ENCODE measurements at places on chromosomes 4 and X. TPM values are rescaled to one million over a fixed set of nuclear protein-coding genes. Genes with fewer than 3 reads are reported as not detected.

Gene HTN3
- total RNA-seq = not detected

- DNase-seq = no peak
These were observed 280.3 kb downstream of the INPP4B start for GRCh38 chr4:142565771-142566170.

- DNase-seq = no peak
These were observed 34.6 kb upstream of the SORBS2 start for GRCh38 chr4:185846505-185847150.

GRCh38 chr4:83782591-83782990, 246.7 kb downstream of the GPAT3 start:
- DNase-seq = no peak

Gene GYPE
- not detected for total RNA-seq

DNA sequence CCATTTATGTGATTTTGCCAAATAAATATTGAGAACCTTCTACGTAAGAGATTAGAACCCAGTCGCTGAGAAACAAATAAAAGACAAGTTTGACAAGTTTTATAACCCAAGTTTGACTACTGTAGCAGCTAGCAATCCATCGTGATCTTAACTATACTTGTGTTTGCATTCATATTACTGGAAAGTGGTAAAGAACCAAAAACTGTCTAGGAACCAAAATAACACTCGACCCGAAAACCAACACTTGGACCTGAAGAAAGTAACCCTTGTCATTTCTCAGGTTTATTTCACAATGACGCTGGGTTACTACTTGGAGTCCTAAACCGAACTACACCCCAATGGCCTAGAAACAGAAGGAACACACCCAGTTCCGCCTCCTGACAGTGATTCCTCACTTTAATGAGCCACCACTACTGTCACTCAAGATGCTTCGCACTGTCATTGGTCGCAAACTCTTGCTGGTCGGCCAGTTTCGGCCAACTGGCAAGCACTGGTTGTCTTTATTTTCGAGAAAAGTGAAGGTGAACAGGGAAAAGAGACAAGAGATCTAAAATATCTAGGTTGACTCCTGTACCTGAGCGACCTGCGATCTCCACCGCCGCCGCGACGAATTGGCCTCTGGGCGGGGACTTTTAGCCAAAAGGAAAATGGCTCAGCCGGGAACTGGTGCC, 496 bp downstream of the FBXO8 start:
- DNase-seq = peak; percentile 63

DNA sequence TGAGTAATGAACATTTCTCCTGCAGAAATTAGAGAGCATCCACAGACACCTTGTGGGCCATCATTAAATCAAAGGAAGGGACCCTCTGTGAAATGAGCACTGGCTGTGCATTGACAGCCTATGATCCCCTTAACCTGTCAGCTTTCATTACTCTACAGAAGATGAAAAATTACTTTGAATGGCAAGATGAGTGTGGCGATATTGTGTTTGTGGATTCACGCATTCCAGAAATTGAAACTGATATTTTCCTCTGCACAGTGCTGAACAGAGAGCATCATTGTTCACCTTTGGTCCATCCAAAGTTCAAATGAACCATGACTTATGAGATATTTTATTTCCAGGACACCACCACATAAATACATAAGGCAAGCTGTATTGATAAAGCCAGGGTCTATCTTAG, 374.8 kb upstream of the ANXA10 start:
- no peak for DNase-seq

GRCh38 chr4:33649015-33649414, 2595.3 kb downstream of the ARAP2 start:
- DNase-seq = no peak

DNA sequence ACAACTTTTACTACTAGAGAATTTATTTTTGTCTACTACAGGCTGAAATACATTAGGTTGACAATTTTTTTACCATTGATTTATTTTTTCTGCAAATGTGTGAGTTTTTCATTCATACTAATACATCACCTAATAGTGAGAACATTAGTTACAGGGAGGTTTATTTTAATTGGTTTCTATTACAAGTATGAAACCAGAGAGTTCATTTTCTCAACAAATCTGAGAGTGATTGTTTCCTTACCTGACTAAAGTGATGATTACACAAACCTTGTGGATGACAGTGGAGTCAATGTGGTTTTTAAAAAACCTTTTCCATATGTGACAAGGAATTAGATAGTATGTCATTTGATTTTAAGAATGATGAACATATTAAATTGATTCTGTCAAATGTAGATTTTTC, 227.4 kb downstream of the PALLD start:
- no peak for DNase-seq

Gene NIPAL1
- total RNA-seq = 0.85 TPM

Gene BMPR1B
- not detected for total RNA-seq

Gene NLGN4X
- total RNA-seq = 0.08 TPM

DNA sequence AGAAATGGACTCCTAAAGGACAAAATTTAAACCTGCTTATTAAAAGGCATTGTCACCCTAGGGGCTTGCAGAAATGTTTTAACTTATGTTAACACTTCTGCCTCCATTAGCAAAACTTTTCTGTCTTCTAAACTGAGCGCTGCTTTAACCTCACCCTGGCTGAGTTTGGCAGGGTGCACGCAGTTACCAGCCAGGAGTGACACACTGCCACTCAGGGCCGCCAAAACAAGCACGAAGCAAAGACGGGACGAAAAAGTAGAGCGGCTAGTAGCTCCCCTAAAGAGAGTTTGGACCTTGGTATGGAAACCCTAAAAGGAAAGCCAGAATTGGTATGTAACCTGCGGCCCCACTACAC, 23.8 kb upstream of the UVSSA start:
- DNase-seq = no peak

Gene IL13RA1
- 0.69 TPM for total RNA-seq

Data from CD4-positive, alpha-beta T cell (primary cell).